SJCRH30 (cell line): ENCODE measurements at places on chromosomes 2 and 18. TPM values are rescaled to one million over a fixed set of nuclear protein-coding genes. Genes with fewer than 3 reads are reported as not detected.

GRCh38 chr2:127843677-127844076 lies 14.3 kb downstream of the POLR2D start:
- no peak overlapping the region for H3K27ac ChIP-seq
- peak; percentile 59 for DNase-seq
- H3K27me3 ChIP-seq, result no peaks in the 10 kb centered on the region
- H3K36me3 ChIP-seq, result peaks cover 40% of the 10 kb centered on the region
- no peak overlapping the region for H3K4me3 ChIP-seq
- H3K4me1 ChIP-seq, result peaks cover 14% of the 10 kb centered on the region

- H3K4me1 ChIP-seq, result peaks cover 15% of the 10 kb centered on the region
- peak overlapping the region; percentile 19 for H3K27ac ChIP-seq
- DNase-seq, result peak; percentile 31
- peaks cover 2% of the 10 kb centered on the region; the same call in 1 of the 2 replicates for H3K36me3 ChIP-seq
These were observed 93.9 kb downstream of the ZNF804A start for GRCh38 chr2:184692141-184692734.

DNA sequence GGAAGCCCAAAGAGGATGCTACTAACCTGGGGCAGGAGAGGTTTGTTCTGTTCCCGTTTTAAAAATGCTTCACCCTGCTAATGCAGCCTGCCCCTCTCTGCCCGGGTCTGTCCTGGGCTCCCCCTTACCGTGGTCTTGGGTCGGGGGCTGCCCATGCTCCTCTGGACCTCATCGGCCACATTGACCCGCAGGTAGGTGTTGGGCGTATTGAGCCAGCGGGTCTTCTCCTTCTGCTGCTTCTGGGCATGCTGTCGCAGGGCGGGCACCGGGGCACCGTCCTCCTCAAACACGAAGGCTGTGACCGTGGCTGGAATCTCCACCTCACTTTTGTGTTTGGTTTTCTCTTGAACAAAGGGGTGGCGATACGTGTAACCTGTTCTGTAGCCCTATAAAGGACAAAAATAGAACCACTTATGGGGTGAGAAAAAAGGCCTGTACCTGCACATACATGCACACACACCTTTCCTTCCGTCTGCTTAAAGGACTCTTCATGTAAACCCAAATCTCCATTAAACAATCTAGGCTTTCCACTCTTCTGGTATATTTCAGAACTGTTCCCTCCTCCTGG lies 89.3 kb downstream of the ADD2 start:
- H3K4me3 ChIP-seq, result no peak overlapping the region
- H3K36me3 ChIP-seq, result no peaks in the 10 kb centered on the region
- peaks cover 41% of the 10 kb centered on the region for H3K27me3 ChIP-seq
- no peak overlapping the region for H3K27ac ChIP-seq
- H3K4me1 ChIP-seq, result no peaks in the 10 kb centered on the region
- DNase-seq, result no peak

DNA sequence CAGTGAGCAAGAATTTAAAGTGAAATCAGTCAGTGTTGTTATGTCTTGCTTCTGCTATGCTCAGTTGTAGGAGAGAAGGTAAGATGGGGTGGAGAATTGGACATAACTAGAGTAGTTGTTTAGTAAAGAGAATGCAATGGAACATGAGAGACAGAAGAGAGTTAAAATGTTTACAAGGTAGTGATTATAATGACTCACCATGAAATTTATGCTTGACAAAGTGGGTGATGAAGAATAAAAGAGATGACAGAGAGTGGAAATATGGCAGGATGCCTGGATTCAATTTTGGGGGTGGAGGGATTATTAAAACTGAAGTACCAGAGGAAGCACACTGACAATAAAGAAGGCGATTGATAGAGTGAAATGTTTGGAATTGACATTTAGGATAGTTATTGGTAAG lies 10.6 kb downstream of the SCG2 start:
- no peak for DNase-seq
- no peaks in the 10 kb centered on the region for H3K27me3 ChIP-seq
- no peaks in the 10 kb centered on the region for H3K4me1 ChIP-seq

- H3K4me1 ChIP-seq, result no peaks in the 10 kb centered on the region
- H3K36me3 ChIP-seq, result no peaks in the 10 kb centered on the region
- H3K27ac ChIP-seq, result no peak overlapping the region
- no peak for DNase-seq
- H3K27me3 ChIP-seq, result no peaks in the 10 kb centered on the region; the same call in 1 of the 2 replicates
- no peak overlapping the region for H3K4me3 ChIP-seq
These were observed 221.5 kb downstream of the SLC4A3 start for GRCh38 chr2:219848882-219849281.

- H3K27ac ChIP-seq, result peak overlapping the region; percentile 13; the same call in 1 of the 2 replicates
- H3K36me3 ChIP-seq, result no peaks in the 10 kb centered on the region
- no peaks in the 10 kb centered on the region for H3K27me3 ChIP-seq
- peaks cover 10% of the 10 kb centered on the region for H3K4me1 ChIP-seq
These were observed 1110.6 kb upstream of the ACVR2A start for GRCh38 chr2:146734042-146734820.

DNA sequence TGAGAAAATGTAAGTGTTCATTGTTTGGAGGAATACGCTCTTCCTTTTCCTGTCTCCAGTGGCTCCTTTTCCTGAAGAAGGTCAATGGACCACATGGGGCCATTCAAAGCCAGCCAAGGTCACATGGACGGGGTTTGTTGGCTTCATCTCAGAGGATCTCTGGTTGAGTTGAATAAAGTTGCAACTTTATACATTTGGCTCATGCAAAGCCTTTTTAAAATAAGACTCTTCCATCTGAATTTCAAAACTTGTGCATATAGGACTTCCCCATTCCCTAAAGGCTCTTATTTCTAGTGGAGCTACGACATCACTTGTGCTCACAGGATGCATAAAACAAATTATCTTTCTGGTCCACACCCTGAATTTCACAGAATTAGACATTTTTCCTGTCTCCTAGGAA lies 235.5 kb downstream of the CMPK2 start:
- no peaks in the 10 kb centered on the region for H3K27me3 ChIP-seq
- no peak for DNase-seq
- no peak overlapping the region for H3K4me3 ChIP-seq

DNA sequence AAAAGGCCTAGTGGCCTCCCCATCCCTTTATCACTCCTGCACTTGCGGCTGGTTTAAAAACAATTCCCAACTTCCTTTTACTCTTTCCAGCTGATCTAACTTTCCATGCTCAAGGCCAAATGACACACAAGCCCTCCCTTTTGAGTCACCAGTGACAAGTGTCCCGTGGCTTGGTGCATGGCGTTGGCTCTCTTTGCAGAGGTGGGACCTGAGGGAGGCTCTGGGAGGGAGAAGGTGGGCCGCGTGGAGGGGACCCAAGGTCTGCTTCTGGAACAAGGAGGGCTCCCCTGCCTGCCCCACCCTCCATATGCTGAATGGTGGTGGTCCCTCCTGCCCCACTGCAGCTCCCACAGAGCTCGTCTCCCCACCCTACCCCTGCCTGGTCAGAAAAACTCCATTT lies 30.8 kb upstream of the HPCAL1 start:
- no peak for DNase-seq
- no peak overlapping the region for H3K27ac ChIP-seq
- H3K36me3 ChIP-seq, result no peaks in the 10 kb centered on the region
- H3K4me1 ChIP-seq, result peaks cover 6% of the 10 kb centered on the region
- no peak overlapping the region for H3K4me3 ChIP-seq

DNA sequence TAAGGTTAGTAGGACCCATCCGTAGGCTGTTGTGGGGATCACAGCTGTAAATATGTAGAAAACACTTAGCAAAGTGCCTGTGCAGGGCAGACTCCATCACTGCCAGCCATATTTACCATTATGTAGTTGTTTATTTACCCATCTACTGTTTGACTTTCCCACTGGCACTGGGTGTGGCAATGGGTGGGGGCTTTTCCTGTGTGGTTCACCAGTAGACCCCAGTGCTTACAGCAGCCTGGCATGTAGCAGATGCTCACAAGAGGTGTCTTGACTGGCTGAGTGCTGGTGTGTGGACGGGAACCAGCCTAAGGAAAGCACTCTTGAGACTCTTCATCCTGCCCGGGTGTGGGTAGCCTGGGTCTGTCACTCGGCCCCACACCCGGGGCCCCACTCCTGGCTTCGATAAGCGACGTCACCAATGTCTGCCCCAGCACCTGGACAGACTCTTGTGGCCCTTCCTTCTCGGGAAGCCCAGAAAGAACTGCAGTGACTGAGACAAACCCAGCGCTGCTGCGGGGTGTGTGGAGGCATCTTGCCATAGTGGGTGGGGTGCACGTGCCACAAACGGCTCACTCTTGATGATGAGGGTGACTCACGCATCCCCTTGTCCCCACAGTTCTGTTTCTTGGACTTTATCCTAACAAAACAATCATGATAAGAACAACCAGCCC lies 78.3 kb downstream of the HDAC4 start:
- no peak for DNase-seq
- H3K27ac ChIP-seq, result no peak overlapping the region
- peaks cover 15% of the 10 kb centered on the region for H3K4me1 ChIP-seq
- H3K27me3 ChIP-seq, result no peaks in the 10 kb centered on the region
- no peak overlapping the region for H3K4me3 ChIP-seq
- H3K36me3 ChIP-seq, result no peaks in the 10 kb centered on the region

- no peaks in the 10 kb centered on the region for H3K36me3 ChIP-seq
- no peak for DNase-seq
- H3K27me3 ChIP-seq, result no peaks in the 10 kb centered on the region
- no peak overlapping the region for H3K27ac ChIP-seq
These were observed 13.0 kb downstream of the FER1L5 start for GRCh38 chr2:96655526-96655925.

GRCh38 chr2:56287508-56287907 lies 103.7 kb downstream of the CCDC85A start:
- H3K27me3 ChIP-seq, result no peaks in the 10 kb centered on the region
- H3K4me3 ChIP-seq, result no peak overlapping the region
- no peaks in the 10 kb centered on the region for H3K4me1 ChIP-seq

GRCh38 chr2:230660294-230661060 lies 52.2 kb upstream of the CAB39 start:
- no peaks in the 10 kb centered on the region for H3K27me3 ChIP-seq
- no peak for DNase-seq
- H3K27ac ChIP-seq, result no peak overlapping the region

GRCh38 chr18:42222557-42222956 lies 267.5 kb downstream of the PIK3C3 start:
- no peak for DNase-seq
- no peak overlapping the region for H3K4me3 ChIP-seq
- H3K27me3 ChIP-seq, result no peaks in the 10 kb centered on the region
- H3K36me3 ChIP-seq, result no peaks in the 10 kb centered on the region
- no peak overlapping the region for H3K27ac ChIP-seq
- H3K4me1 ChIP-seq, result no peaks in the 10 kb centered on the region

- no peaks in the 10 kb centered on the region for H3K36me3 ChIP-seq
- DNase-seq, result no peak
- H3K27me3 ChIP-seq, result no peaks in the 10 kb centered on the region
- H3K4me3 ChIP-seq, result no peak overlapping the region
- no peak overlapping the region for H3K27ac ChIP-seq
These were observed 103.9 kb upstream of the HS6ST1 start for GRCh38 chr2:128422571-128422970.

- H3K4me1 ChIP-seq, result no peaks in the 10 kb centered on the region
- H3K36me3 ChIP-seq, result no peaks in the 10 kb centered on the region
- peak overlapping the region; percentile 70 for H3K4me3 ChIP-seq
- no peaks in the 10 kb centered on the region for H3K27me3 ChIP-seq
- no peak for DNase-seq
These were observed 871 bp upstream of the ALS2 start for GRCh38 chr2:201781557-201782051.

GRCh38 chr2:169160926-169161481 lies 91.6 kb downstream of the DHRS9 start:
- no peaks in the 10 kb centered on the region for H3K36me3 ChIP-seq
- no peak overlapping the region for H3K4me3 ChIP-seq
- H3K4me1 ChIP-seq, result no peaks in the 10 kb centered on the region
- no peak for DNase-seq
- H3K27ac ChIP-seq, result no peak overlapping the region

DNA sequence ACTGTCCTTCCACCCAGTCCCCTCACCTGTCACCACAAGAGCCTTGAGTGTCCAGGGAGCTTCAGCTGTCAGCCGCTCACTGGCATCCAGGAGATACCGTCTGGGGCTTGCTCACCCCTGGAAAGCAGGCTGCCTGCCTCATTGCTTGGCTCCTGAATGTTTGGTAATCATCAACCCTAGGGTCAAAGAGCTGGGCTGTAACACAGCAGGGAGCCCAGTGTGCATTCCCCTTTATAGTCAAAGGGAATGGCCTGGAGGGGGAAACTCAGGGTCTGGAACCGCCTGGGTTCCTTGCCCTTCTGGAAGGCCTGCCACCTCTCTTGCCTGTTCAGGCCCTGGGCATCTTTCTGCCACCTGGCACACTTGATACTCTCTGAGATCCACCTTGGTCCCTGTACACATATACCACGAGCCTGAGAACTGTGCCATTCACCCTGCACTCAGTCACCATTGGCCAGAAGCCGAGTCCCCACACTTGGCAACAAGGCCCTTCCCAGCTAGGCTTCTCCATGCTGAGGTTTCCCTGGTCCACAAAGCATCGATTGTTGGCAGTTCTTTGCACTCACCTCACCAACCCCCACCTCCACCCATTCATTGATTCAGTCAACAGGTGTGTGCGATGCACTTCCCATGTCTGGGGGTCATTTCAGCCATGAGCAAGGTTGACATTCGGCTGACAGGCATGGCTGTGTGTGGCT lies 35.0 kb downstream of the TPRKB start:
- DNase-seq, result no peak
- H3K36me3 ChIP-seq, result no peaks in the 10 kb centered on the region
- H3K27me3 ChIP-seq, result peaks cover 8% of the 10 kb centered on the region
- no peak overlapping the region for H3K27ac ChIP-seq
- no peaks in the 10 kb centered on the region for H3K4me1 ChIP-seq

DNA sequence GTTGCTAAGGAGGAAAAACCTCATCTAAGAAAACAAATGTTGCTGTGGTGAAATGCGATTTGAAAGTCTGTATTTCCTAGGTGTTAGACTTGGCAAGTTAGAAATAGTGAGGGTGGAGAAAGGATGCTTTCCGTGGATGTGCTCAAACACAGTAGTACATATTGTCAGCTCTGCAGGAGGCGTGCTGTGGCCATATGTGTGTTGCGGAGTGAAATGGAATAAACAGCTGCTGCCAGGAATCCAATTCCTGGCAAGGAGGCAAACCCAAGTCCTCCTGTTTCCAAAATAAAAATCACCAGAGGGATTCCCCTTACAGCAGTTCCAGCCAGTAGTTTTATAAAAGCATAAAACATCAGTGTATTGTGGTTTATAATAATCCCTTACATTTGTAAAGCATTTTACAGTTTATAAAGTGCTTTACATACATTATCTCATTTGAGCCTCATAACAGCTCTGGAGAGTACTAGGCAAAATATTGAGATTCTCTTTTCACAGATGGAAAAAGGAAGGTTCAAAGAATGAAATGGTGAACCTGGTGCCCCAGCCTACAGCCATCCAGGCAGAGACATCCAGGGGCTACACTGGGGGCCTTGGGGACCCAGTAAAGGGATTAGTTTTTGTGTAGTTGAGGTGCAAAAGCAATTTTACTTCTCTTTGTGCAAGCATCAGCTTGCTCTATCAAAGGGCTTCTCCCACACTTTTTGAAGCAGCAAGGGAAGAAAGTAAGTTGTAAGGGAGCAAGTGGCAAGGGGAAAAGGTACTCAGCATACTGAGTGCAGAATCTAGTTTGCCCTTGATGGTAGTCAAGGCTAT lies 206.0 kb downstream of the AGPS start:
- no peak overlapping the region for H3K27ac ChIP-seq
- peaks cover 18% of the 10 kb centered on the region for H3K4me1 ChIP-seq

GRCh38 chr2:134235510-134236144 lies 18.2 kb upstream of the MGAT5 start:
- H3K4me1 ChIP-seq, result peaks cover 16% of the 10 kb centered on the region
- no peaks in the 10 kb centered on the region for H3K27me3 ChIP-seq
- no peak overlapping the region for H3K4me3 ChIP-seq
- H3K36me3 ChIP-seq, result peaks cover 7% of the 10 kb centered on the region; the same call in 1 of the 2 replicates
- no peak for DNase-seq
- peak overlapping the region; percentile 17 for H3K27ac ChIP-seq

HJURP gene
- total RNA-seq, result 86.1 and 90.8 TPM in 2 replicates

KCNJ3 gene
- not detected in 2 replicates for total RNA-seq

AOX1 gene
- total RNA-seq, result 0.23 and 0.57 TPM in 2 replicates

SLC39A6 gene
- total RNA-seq, result 45.7 and 50.6 TPM in 2 replicates

KCTD18 gene
- total RNA-seq, result 8.2 and 9.0 TPM in 2 replicates

C2orf81 gene
- total RNA-seq, result 0.43 and 0.48 TPM in 2 replicates

PDE6D gene
- 18.3 and 20.0 TPM in 2 replicates for total RNA-seq

ZNF396 gene
- 0.06 and 0.10 TPM in 2 replicates for total RNA-seq
